ENCODE measurements at places on chromosomes 3 and 15.

- DNase-seq, result no peak
Measured at GRCh38 chr15:76711351-76711827, 193.8 kb downstream of the SCAPER start.

DNA sequence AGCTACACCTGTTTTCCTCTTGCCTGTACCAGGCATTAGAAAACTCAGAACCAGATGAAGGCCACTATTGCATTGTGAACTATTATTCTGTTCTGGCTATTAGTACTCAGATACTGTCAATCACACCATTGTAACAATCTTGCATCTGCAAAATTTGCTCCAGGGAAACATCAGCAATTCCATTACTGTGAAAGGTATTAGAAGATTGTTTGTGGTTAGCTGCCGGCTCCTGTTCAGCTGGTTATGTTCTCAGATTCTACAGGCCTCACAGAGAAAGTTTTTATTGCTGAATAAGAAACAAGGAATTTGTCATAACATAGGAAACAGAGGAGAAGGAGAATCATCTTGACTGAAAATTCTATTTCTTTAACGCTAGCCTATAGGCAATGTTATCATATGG is 179.9 kb downstream of the PLOD2 start:
- DNase-seq, result peak; percentile 9

- peak; percentile 17 for DNase-seq
Measured at GRCh38 chr3:126014252-126014651, 45.3 kb downstream of the ROPN1B start.

DNA sequence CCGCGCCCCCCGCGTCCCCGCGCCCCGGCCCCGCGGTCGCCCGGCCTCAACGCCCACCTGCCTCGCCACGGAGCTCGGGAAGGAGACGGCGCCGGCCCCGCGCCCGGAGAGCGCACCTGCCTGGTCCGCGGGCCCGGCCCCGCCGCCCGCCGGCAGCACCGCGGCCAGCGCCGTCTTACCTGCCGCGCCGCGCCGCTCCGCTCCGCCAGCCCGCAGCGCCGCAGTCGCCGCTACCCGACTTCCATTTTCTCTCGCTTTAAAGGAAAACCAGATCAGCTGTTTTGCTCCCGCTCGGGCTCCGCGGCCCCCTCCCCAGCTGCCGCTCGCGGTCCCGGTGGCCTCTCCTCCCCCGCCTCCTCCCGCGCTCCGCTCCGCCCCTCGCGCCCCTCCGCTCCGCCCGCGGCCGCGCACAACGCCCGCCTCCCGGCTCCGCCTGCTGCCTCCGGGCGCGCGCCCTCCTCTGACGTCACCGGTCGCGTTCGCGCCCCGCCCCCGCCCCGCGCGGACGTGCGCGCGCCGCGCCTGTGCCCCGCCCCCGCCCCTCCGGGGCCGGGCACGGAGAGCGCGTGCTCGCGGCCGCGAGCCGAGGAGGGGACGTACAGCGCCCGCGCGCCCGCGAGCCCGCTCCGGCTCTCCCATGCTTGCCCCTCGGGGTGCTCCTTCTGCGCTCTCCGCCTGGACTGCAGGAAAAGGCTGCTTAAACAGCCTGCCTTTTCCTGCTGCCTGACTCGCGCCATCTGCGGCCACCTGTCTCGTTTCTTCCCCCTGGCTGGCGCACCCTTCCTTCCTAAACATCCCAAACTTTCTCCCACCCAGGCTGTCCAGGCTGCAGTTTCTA is 159.8 kb upstream of the CHRNA7 start:
- no peak for DNase-seq

- no peak for DNase-seq
Measured at GRCh38 chr3:15094187-15094875, 4.6 kb downstream of the RBSN start.

Measured in AG04449 (cell line).